ENCODE measurements at places on chromosomes 3 and 15. TPM values are rescaled to one million over a fixed set of nuclear protein-coding genes. Genes with fewer than 3 reads are reported as not detected.

- no peak for DNase-seq
These were observed 20.0 kb upstream of the CAPN7 start for GRCh38 chr3:15186101-15186476.

Gene SENP7
- total RNA-seq = 26.9 TPM

DNA sequence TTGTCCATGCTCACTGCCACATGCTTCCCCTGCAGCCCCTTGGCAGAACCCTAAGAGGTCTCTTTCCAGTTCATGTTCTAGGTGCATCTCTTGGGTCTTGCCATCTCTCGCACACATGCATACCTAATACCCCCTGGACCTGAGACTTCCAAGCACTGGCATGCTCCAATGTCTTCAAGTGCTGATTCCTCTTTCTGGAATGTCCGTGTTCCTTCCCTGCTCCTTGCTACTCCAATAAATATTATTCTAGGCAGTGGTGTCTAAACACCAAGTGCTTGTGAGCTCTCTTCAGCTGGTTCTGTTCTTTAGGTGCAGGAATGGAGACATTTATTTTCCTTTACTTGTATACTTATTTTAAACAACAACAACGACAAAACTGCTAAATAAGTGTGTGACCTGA is 370.1 kb downstream of the LPP start:
- no peak for DNase-seq

DNA sequence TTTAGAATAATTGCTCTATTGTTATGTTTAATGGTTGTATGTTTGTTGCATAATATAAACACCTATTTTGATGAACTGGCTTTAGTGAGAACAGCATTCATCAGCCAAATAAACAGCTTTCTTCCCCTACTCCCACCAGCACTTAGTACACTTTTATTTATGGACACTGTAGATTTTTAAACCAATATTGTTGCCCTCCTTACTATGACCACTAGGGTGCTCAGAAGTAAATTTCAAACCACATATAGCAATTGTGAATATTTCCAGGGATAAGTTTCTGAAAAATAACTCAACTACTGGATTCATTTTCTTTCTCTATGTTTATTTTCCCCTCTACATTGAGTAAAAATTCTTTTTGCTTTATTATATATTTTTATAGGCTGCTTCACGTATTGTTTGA is 84.7 kb upstream of the PTX3 start:
- no peak for DNase-seq

Gene TMEM212
- not detected for total RNA-seq

- DNase-seq = no peak
These were observed 92.8 kb upstream of the DCBLD2 start for GRCh38 chr3:98994128-98994762.

Gene C2CD4B
- 0.90 TPM for total RNA-seq

DNA sequence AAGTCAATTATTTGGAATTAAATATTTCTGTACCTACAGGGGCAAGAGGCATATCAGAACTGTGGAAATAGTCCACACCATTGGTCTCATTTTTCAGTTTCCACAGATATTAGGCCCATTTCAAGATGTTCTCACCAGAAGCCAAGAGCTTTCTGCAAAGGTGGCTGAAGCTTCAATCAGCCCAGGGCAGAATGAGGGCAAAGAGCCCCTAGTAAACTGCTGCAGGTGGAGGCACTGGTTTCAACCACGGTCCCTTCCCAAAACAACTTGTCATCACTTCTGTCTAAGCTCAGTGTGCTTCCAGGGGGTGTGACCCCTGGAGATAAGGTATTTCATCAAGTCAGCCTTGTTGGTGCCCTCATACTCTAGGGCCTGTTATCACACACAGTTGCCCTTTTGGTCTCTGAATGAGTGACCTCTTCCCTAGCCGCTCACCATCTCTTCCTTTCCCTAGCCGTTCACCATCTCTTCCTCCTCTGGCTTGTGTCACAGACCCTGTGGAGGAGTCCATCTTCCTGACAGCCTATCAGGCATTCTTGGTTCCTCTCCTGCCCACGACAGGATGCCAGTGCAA is 21.2 kb downstream of the IL17RD start:
- DNase-seq = no peak

DNA sequence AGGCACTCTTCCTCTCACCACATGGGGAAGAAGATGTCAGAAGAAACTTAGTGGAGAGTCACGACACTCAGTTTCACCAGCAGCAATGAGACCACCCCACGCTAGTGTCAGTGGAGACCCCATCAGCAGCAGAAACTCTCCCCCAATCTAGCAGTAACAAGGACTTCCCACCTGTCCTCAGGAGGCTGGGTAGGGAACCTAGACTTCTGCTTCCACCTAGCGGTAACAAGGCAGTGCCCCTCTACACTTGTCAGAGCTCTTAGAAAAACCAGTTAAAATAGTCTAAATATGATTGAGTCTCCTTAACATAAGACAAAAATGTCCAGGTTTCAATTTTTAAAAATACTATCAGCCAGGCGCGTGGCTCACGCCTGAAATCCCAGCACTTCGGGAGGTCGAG is 57.3 kb downstream of the TRAT1 start:
- no peak for DNase-seq

- peak; percentile 23 for DNase-seq
These were observed 30.3 kb downstream of the ARL14 start for GRCh38 chr3:160707187-160707794.

GRCh38 chr3:172103724-172104123 is 64.3 kb downstream of the FNDC3B start:
- no peak for DNase-seq

DNA sequence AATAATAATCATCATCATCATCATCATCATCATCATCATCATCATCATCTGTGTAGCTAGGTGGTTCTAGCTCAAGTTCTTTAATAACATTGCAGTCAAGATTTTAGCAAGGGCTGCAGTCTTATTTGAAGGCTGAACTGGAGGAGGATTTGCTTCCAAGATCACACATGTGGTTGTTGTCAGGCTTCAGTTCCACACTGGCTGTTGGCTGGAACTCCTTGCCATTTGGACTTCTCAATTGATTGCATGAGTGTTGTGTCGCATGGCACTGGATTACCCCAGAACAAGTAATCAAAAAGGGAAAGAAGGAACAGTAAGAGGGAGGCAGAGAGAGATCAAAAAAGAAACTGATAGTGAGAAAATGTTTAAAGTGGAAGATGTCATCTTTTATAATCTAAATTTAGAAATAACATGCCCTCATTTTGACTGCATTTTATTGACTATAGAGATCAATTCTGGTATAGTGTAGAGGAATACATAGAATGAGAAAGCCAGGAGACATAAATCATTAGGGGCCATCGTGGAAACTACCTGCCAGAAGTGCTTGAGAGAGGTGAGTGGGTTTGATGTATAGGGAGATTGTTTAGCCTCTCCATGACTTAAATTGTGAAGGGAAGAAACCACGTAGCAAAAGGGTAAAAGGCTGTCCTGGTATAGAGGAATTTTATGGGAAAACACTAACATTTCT is 346.6 kb upstream of the RBMS3 start:
- no peak for DNase-seq

Gene MINDY2
- total RNA-seq = 10.6 TPM

DNA sequence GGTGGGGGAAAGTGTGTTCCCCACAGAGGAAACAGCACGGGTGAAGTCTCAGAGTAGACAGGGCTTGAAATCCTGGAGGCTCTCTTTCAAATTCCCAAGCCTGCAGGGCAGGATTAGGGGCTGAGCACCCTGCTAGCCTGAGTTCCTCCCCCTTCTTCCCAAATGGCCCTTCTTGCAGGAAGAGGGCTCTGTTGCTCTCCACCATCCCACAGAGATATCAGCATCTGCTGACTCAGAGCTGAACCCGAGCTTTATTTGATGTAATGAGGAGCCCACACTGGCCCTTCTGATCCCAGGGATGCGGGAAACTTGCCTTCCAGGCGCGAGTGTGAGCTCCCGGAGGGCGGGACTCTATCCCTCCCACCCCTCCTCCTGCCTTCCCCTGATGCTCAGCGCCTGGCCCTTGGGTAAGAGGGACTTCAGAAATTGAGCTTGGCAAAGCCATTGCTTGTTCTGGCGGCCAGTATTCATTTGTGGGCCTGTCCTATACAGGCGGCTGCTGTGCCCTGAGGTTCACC is 1.4 kb upstream of the STRA6 start:
- no peak for DNase-seq

DNA sequence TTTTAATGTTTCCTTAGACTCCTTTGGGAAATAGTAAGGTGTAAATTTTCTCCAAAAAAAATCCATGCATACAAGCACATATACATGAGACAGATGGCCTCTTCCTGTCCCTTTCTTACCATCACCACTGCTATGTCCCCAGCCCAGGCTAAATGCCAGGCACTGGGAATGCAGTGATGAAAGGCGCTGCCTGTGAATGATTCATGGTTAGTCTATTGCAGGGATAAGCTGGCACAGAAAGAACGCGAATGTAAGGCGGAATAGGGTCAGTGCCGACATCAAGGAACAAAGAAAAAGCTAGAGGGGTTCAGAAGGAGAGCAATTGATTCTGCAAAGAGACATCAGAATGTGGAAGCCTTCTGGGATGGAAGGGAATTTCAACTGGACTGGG is 36.2 kb upstream of the CFAP161 start:
- DNase-seq = no peak

GRCh38 chr3:53142986-53143385 is 12.8 kb upstream of the RFT1 start:
- no peak for DNase-seq

Gene ACTC1
- not detected for total RNA-seq

- DNase-seq = no peak
These were observed 45.8 kb downstream of the MITF start for GRCh38 chr3:69784954-69785514.

Gene FSIP1
- total RNA-seq = 0.60 TPM

Gene C3orf22
- total RNA-seq = not detected

Gene SCN11A
- 0.44 TPM for total RNA-seq

- DNase-seq = no peak
These were observed 16.3 kb downstream of the CSPG4 start for GRCh38 chr15:75696311-75696720.

DNA sequence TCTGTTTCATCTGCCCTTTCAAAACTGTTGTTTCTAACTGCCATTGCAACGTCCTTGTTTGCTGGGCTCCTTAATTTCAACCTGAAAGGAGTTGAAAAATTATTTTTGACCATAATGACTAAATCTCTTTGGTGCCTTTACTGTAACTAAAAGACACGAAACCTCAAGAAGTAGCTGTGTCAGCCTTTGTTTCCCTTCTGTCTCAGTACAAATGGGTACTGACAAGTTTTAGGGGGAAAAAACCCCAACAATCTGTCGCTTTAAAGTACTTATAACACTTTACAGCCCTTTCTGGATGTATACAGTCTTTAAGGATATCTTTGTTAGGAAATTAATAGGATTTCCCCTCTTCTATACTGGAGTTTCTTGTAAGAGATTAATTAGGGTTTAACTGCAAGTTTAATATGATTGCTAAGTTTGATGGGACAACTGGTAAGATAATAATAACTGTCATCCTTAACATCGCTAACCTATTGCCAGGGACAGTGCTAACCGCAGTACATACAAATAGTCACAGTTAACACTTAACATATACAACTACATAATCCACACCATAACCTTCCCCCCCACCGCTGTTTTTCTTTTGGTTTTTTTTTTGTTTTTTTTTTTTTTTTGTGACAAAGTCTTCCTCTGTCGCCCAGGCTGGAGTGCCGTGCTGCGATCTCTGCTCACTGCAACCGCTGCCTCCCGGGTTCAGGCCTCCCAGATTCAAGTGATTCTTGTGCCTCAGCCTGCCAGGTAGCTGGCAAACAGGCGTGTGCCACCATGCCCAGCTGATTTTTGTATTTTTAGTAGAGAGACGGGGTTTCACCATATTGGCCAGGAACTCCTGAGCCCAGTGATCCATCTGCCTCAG is 1.7 kb downstream of the GXYLT2 start:
- no peak for DNase-seq

Gene FETUB
- total RNA-seq = not detected

Gene SH2D7
- total RNA-seq = not detected

Gene ALDH1L1
- 0.21 TPM for total RNA-seq

DNA sequence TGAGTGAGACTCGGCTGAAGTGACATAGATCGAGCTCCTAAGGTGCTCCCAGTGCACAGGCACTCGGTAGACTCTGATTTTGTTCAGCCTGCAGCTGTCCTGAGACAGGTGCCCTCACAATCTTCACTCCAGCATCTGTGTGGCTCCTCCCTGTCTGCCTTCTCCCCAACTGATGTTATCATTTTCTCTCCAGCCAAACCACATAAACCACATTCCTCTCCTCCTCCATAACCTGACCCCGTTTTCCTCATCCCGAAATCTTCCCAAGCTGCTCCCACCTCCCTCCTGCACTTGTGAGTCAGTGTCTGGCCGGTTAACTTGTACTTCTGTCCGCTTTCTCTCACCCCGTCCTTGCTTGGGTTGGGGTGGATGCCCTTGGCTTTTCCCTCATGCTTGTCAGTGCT is 93.3 kb upstream of the HACD2 start:
- no peak for DNase-seq

Gene STAC
- total RNA-seq = not detected

GRCh38 chr3:134869153-134869726 is 74.2 kb downstream of the EPHB1 start:
- DNase-seq = no peak

Gene BCHE
- total RNA-seq = not detected

- no peak for DNase-seq
These were observed 153.3 kb upstream of the TPM1 start for GRCh38 chr15:62889141-62889661.

Gene HESX1
- total RNA-seq = 0.72 TPM

Gene FBXO40
- not detected for total RNA-seq

DNA sequence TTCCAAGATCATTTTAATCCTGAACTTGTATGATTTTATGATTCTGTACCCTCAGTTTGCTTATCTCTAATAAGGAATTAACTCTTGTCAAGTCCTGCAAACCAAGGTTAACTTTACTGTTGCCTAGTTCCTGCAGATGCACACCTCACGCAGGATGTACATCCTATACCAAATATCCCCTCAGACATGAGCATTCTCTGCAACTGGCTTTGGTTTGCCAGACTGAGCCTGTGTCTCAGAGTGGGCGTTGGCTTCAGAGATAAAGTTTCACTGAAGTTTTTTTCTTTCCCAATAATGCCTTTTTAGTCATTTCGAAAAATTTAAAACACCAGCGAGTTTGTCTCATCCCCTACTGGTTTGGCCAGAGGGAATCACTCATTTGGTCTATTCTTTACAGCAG is 173.9 kb downstream of the NR2F2 start:
- no peak for DNase-seq

Gene CASR
- 0.23 TPM for total RNA-seq

GRCh38 chr15:57692709-57693108 is 13.8 kb upstream of the POLR2M start:
- no peak for DNase-seq

GRCh38 chr3:15708882-15709677 is 88.7 kb downstream of the ANKRD28 start:
- DNase-seq = no peak
